Esophagus muscularis mucosa (tissue), 4 donors: ENCODE measurements at places on chromosomes 16 and 17. TPM values are rescaled to one million over a fixed set of nuclear protein-coding genes. Genes with fewer than 3 reads are reported as not detected.

DNA sequence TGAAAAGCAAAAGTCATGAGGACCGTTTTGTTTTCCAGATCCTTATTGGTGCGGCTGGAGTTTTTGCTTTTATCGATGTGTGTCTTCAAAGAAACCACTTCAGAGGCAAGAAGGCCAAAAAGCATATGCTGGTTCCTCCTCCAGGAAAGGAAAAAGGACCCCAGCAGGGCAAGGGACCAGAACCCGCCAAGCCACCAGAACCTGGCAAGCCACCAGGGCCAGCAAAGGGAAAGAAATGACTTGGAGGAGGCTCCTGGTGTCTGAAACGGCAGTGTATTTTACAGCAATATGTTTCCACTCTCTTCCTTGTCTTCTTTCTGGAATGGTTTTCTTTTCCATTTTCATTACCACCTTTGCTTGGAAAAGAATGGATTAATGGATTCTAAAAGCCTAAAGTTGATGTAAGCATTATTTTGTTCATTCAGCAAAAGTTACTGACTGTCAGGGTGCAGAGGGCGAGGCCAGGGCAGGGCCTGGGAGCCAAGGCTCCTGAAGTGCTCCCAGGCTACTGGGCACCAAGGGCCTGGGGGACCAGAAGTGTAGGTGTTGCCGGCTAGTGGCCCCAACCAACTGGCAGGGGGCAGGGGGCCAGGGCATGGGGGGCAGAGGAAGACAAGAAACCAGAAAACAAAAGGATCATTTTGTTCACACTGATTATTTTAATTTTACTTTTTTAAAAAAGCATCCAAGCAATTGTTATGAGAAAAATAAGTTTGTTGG lies 8.8 kb downstream of the CMTM2 start:
- DNase-seq, result no peak

Gene TSR1
- total RNA-seq, result 49.0 TPM

DNA sequence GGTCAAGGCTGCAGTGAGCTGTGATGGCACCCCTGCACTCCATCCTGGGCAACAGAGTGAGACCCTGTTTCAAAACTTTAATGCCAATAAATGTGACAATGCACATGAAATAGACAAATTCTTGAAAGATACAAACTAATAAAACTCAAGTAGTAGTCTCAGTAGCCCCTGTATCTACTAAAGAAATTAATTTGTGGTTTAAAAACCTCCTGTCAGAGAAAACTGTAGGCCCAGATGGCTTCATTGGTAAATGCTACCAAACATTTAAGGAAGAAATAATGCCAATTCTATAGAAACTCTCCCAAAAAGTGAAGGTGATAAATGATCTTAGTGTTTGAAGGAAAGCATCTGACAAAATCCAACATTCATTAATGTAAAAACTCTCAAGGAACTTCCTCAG lies 16.8 kb downstream of the AKTIP start:
- DNase-seq, result no peak

GRCh38 chr16:75565640-75566039 lies 539 bp upstream of the GABARAPL2 start:
- no peak for DNase-seq

Gene GRB7
- 0.23 TPM for total RNA-seq

DNA sequence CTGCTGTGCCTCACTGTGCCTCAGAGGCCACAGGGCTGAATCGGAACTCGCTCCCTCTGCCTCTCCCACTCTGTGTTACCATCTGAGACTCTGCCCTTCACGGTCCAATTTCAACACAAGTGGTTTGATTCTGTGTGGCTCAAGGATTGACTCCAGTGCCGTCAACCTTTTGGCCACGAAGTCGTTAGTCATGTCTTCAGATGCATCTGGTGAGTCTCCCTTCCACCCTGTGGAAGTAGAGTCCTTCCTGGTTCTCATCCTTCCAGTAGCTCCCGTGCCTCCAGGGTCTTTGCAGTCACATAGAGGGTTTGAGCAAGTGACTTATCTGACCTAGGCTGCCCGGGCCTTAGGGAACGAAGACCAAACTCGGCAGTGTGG lies 51.2 kb downstream of the PGS1 start:
- DNase-seq, result no peak

- DNase-seq, result no peak
These were observed 1.7 kb downstream of the GPRC5C start for GRCh38 chr17:74433421-74434121.

DNA sequence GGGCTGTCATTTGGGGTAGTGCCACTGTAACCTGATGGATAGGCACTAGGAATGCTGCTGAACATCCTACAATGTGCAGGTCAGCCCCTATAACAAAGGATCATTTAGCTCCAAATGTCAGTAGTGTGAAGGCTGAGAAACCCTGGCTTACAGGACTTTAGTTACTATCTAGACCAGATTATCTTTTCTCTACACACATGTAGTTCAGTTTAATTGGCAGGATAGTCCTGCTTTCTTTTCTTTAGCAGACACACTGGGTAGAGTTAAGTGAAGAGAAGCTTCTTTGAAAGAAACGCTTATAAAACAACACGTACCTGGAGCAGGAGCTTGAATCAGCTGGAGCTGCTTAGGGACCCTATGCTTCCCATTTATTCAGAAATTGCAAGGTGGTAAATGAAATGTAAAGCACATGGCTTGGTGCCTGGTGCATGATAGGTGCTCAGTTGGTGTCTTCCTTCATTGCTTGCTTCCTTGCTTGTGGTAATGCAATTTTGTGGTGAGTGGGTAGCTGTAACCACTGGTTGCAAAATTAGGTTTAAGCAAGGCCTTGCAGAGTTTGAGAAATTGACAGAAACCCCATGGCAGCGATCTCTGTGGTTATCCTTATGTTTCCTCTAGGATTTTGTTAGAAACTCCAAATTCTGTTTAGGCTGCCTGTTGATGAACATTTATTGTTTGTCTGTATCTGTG lies 9.4 kb downstream of the METTL9 start:
- DNase-seq, result no peak

DNA sequence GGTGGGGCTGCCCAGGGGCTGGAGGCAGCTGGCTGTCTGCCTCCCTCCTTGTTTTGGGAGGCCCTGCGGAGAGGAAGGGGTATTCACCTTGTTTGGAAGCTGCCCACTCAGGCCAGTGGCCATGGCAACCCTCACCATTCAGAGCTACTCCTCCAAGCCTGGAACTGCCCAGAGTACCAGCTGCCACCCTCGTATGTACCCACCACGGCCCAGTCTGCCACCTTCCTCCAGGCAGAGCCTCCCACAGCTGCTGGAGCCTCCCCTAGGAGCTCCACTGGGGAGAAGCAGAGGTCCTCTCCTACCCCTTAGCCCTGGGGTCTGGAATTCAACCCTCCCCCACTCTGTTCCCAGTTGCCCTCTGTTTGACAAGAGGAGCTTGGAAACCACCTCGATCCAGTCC lies 90.7 kb downstream of the AXIN2 start:
- DNase-seq, result no peak

Gene TP53TG3C
- total RNA-seq, result not detected

DNA sequence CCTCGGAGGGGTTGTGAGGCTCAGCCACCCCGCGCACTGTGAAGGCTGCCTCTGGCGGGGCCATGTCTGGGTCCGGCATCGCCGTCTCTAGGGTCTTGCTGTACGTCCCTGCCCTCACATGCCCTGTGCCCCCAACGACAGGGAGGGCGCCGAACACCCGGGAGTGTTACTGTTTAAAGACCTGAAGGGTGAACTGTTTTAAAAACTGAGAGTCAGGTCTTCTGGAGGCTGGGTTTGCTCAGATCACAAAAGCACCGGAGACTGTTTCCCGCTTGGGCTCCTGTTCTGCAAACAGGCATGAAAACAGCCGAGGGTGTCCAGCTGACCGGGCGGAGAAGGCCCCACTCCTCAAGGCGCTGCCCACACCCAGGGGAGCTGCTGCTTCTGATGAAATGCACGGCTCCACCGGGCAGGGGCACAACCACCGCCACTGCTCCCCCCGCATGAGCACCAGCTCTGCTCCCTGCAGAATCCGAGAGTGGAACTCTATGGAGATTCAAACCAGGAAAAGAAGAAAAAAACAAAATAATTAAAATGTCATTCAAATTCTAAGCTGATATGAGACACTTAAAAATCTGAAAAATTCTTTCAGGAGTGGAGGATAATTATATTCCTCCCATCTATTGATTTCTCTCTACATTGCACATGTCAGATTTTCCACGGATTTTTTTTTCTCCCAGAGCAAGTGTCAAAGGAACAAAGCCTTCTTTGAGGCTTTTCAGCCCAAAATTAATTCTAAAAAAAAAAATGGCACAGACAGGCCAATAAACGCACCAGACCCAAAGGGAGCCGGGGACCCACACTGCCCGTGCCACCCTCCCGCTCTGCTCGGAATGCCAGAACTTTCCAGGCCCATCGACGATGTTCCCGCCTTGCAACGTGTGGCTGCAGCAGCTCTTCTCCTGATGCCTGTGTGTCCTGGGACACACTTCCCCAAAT lies 74.3 kb downstream of the LMF1 start:
- no peak for DNase-seq

- DNase-seq, result no peak
These were observed 3.9 kb upstream of the KCNH6 start for GRCh38 chr17:63519116-63519881.

GRCh38 chr16:86584726-86585721 lies 6.7 kb downstream of the FOXL1 start:
- DNase-seq, result no peak

DNA sequence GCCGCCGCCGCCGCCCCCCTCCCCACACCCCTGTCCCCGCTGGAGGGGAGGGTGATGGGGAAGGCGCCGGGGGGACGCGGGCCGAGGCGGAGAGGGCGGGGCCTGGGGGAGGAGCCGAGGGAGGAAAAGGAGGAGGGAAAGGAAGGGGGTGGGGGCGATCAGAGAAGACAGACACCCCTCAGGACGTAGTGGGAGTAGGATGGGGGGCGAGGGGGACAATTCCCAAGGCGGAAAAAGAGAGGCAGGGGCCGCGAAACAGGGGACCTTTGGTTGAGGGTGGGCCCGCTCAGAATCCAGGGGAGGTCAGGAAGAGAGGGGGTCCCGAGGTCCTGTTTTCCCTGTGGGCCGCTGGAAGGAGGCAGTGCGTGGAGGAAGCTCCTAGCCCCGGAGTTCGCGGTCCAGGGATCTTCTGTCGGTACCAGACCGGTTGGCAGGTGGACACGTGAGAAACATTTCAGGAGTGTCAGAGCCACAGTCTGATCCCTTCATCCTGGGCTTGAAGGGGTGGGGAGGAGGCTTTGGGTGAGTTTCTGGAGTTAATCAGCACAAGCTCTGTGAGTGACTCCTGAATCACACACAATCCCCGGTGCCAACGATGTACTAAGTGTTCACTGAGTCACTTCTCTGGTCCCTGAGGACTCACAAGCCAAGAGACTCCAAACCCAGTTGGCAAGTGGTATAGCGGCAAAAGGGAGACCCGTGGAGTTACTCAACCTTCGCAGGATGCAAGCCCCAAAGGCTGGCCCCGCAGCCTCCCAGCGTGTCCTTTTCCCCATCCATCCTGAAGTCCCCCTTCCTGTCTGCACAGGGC lies at the start of gene XYLT1:
TSS of gene XYLT1 (minus strand) at position 53 of the 811 bp plus-strand sequence. CDS start 164 bp downstream, outside the sequence.
- DNase-seq, result no peak

- no peak for DNase-seq
These were observed 55.5 kb upstream of the FAM20A start for GRCh38 chr17:68656666-68657065.

- DNase-seq, result no peak
These were observed 110.3 kb downstream of the C16orf95 start for GRCh38 chr16:87206646-87207451.

Gene ZG16
- total RNA-seq, result not detected

Gene MEOX1
- total RNA-seq, result 16.1 TPM
